Stimulated activated naive CD4-positive, alpha-beta T cell treated with Interleukin-2 at 50 U/mL for 16 hours (primary cell): ENCODE measurements at places on chromosomes 7 and 10.

DNA sequence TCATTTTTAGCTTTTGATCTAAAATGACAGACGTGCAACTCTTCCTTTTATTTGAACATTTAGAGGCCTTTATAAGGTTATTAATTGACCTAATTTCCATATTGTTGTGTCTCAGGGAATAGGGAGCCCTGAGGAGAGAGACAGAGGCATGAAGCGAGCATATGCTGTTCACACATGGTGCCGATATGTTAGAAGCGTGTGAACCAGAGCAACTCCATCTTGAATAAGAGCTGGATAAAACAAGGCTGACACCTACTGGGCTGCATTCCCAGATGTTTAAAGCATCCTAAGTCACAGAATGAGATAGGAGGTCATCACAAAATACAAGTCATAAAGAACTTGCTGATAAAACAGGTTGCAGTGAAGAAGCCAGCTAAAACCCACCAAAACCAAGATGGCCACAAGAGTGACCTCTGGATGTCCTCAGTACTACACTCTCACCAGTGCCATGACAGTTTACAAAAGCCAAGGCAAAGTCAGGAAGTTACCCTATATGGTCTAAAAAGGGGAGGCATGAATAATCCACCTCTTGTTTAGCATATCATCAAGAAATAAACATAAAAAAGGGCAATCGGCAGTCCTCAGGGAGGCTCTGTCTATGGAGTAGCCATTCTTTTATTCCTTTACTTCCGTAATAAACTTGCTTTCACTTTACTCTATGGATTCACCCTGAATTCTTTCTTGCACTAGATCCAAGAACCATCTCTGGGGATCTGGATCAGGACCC lies 80.1 kb downstream of the SEC61G start:
- DNase-seq: no peak

GRCh38 chr10:2925631-2926030 lies 141.7 kb upstream of the PFKP start:
- no peak for DNase-seq

DNA sequence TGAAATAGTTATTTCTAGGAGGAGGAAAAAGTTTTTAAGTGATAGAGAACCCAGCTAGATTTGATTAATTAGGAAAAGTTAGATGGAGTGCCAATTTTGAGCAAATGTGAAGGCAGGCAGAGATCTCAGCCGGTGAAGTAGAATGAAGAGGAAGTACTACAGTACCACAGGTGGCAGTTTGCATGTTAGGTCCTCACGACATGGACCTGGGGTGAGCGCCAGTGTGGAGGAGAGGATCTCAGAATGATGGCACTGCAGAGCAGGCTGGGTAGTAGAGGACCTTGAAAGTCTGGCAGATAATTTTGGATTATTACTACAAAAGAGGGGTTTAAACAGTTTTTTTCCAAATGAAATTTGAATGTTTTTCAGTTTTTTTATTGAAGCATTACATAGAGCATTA lies 81.1 kb downstream of the GNAI1 start:
- DNase-seq: no peak

DNA sequence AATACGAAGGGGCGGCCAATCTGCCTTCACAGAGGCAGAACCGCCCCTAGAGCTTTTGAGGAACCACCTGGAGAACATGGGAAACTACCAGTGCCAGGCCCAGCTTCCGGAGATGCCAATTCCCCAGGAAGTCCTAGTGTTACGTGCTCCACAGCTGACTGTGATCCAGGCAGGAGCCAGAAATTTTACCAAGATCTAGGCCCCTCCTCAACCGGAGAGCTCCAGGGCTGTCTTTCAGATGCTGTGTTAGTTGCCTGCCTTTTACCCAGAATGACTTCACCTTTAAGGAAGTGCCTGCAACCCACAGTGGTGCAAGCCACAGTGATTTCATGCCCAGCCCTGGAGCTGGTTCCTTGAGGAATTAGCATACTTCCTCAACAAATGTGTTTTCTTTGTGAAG lies 62.9 kb downstream of the ELMO1 start:
- DNase-seq: no peak

DNA sequence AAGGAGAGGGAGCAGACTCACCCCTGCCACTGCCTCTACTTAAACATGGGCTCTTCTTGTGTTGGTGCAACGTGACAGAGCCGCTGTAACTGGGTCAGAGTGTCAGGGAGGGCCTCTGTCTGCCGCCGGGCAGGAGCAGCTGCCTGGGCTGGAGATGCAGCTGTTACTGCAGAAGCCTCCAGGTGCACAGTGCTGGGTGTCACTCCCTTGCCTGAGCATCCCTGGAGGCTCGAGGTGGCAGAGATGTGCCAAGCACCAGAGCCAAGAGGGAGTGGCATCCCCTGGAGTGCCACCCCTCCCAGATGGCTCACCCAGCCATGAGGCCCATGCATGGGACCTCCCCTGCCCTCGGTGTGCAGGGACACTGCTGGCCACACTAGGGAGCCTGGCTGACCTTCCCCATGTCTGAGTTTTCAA lies 145.7 kb downstream of the PRPF18 start:
- no peak for DNase-seq

GRCh38 chr7:131425992-131426391 lies 98.3 kb downstream of the MKLN1 start:
- DNase-seq: no peak

- DNase-seq: no peak
These were observed 142.6 kb upstream of the NEBL start for GRCh38 chr10:21039721-21040120.

- DNase-seq: no peak
These were observed 18.6 kb downstream of the BLNK start for GRCh38 chr10:96252730-96253129.

GRCh38 chr10:80598084-80598798 lies 60.5 kb downstream of the SH2D4B start:
- DNase-seq: no peak

DNA sequence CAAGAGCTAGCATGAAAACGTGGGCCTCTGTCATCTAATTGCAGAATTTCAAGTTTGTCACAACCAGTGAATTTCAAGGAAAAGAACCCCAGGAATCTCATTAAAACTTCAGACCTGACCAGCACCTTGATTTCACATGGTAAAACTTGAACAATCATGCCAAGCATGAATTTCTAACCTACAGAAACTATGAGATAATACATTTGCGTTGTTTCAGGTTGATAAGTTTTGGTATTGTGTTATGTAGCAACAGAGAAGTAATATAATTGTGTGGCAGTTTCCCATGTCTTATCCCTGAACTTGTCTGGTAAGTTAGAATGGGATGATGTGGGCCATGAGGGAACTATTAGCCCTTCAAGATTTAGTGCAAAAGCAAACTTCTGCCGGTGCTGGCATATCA lies 530.1 kb downstream of the ANKRD7 start:
- no peak for DNase-seq

- DNase-seq: no peak
These were observed 71.2 kb downstream of the GRID1 start for GRCh38 chr10:86295351-86295750.

GRCh38 chr7:30252885-30253795 lies 31.3 kb upstream of the ZNRF2 start:
- no peak for DNase-seq

DNA sequence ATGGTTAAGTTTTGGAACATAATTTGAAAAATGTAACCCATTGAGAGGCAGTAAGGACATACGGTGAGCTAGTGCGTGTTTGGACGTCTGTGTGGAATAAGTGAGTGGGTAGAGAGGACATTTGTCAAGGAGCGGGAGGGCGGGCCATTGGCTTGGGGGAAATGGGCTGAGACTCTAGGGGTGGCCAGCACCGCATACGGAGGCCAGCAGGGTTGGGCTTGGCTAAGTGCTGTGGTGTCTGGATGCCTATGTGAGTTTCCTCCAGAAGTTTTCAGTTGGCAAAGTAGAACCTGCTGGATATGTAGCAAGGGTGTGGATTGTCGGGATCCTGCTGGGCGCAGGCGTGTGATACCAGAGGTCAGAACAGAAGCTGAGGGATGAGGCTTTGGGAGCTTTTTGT lies 103.0 kb downstream of the TCF7L2 start:
- DNase-seq: no peak

GRCh38 chr7:135330088-135330487 lies 96.5 kb downstream of the STRA8 start:
- no peak for DNase-seq

- DNase-seq: no peak
These were observed 421.9 kb downstream of the PTPRN2 start for GRCh38 chr7:158165711-158166110.

GRCh38 chr10:33306126-33306525 lies 28.3 kb downstream of the NRP1 start:
- no peak for DNase-seq

DNA sequence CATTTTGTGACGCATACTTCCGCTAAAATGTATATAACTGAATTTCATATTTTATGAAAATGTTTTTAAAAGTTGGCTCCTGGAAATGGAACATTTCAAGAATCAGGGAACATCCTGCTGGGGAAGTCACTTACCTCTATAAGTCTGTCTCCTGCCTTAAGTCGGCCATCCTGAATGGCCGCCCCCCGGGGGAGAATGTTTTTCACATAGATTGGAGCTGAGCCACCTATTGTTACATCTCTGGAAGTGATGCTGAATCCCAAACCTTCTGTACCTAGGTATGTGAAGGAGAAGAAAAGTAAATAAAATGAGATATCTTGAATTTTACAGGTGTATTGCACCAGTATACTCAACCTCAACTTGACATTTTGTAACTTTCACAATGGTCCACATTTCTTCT lies 437.3 kb downstream of the PARD3 start:
- no peak for DNase-seq

- DNase-seq: no peak
These were observed 28.0 kb downstream of the MICALL2 start for GRCh38 chr7:1431226-1431625.

GRCh38 chr10:47143072-47143471 lies 156.9 kb upstream of the GDF10 start:
- DNase-seq: no peak

DNA sequence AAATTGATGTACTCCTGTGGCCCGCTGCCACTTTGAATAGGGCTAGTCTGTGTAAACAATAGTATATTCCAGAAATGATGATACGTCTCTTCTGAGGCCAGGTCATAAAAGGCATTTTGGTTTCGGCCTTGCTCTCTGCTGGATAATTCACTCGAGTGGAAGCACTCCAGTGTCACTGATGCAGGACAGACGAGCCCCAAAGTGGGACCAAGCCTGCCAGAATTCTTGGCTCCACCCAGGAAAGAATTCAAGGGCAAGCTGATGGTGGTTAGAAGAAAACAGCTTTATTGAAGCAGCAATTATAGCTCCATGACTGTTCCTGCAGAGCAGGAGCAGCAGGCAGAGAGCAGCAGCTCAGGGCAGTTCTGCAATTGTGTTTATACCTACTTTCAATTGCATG lies 717.6 kb downstream of the GRM8 start:
- no peak for DNase-seq

DNA sequence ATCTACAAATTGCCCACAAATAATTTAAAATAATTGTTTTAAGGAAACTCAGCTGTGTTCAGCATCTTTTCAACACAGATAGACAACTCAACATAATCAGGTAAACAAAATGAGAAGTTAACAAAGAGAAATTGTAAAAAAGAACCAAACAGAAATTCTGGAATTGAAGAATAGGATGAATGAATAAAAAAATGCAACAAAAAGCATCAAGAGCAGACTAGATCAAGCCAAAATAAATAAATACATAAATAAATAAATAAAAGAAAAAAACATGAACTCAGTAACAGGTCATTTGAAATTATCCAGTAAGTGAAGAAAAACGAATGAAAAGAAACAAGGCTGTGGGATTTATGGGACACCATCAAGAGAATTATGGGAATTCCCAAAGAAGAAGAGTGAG lies 94.0 kb upstream of the CDK6 start:
- no peak for DNase-seq

DNA sequence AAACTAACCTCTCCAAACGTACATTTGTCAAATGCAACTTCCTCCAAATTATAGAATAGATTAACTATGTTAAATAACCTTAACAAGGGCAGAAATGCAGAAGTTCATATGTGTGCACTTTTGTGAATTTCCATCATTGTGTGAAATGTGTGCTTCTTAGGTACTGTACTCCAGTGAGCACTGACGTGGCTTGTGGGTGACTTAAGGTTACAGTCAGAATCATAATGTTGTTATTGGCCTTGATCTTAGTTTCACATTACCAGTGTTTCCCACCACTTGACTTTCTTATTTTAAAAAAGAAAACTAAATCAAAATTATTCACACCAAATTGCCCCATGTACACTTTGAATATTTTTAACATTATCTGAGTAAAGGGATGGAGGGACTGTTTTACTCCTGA lies 155.1 kb upstream of the FZD8 start:
- DNase-seq: no peak

- DNase-seq: no peak
These were observed 428.0 kb upstream of the TPK1 start for GRCh38 chr7:145263886-145264285.

- no peak for DNase-seq
These were observed 759.3 kb downstream of the LRMDA start for GRCh38 chr10:76190634-76191270.

DNA sequence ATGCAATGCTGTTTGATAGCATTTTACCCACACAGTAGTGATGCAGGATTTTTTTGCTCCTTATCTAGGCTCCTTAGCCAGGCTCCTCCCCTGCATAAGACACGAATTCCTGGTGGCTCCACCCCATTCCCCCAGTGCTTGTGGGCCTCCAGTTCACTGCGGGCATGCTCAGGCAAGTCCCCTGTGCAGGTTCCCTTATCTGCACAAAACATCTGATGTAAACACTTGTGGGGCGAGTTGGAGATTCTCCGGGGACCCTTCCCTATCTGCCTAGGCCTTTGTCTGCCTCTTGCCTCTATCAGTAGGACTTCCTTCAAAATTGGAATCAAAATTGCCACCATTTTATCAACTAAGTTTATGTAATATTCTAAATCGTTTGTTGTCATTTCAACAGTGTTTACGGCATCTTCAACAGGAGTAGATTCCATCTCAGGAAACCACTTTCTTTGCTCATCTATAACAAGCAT lies 5.4 kb upstream of the STK17A start:
- DNase-seq: no peak

DNA sequence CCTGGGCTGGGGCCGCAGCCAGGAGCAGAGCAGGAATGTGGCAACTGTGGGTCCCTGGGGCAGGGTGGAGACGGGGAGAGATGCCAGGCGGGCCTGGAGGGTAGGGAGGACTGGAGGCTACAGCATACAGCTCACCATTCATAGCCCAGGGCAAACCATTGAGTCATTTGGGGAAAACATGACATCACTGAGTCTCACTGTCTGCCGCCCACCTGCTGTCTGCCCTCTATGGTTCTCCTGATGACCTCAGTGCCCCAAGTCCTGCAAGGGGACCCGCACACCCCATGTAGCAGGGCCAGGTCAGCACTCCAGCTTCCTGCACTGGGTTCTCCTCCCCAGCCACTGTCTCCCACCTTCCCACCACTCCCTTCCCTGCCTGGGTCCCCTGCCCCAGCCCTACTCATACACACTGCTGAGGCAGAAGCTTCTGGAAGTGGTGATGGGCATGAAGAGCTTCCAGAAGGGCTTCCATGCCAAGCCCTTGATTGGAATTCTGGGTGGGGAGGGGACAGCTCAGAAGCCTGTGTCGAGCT lies 10.4 kb downstream of the CHST3 start:
- peak; percentile 35 for DNase-seq

- DNase-seq: peak; percentile 47
These were observed 51.2 kb upstream of the GTF2I start for GRCh38 chr7:74606101-74606908.
